ENCODE measurements at places on chromosomes 2 and 18.

GRCh38 chr2:213806125-213806726 lies 522.0 kb downstream of the SPAG16 start:
- no peak for DNase-seq

GRCh38 chr2:78992807-78993517 lies 32.5 kb upstream of the REG3G start:
- no peak for DNase-seq

DNA sequence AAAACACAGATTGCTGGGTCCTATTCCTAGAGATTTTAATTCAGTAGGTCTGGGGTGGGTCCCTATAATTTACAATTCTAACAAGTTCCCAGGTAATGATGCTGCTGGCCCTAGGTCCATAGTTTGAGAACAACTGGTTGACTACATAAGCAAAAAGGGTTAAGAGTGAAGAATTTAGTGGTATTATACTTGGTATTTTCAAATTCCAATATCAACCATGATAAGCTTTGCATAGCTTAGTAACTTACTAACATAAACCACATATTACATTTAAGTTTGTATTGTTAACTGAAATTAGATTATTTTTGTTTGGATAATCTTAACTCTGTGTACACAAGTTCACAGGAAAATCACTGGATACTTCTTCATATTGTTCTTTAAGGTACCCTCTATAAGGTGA lies 862.9 kb upstream of the ACVR2A start:
- DNase-seq = no peak

DNA sequence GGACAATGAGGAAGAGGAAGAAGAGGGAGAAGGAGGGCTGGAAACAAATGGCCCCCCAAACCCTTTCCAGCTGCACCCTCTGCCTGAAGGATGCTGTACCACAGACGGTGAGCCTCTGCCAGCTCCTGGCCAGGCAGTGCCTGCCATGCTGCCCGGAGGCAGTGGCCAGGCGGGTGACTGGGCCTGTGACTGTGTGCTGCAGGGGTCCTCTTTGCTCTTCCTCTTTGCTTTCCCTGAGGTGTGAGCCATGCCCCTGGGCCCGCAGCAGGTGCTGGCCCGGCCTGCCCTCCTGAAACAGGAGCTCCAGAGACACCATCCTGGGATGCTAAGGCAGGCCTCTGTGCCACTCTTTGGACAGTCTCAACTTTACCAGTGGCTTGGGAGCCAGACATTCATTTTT lies 28.6 kb downstream of the GREB1 start:
- no peak for DNase-seq

DNA sequence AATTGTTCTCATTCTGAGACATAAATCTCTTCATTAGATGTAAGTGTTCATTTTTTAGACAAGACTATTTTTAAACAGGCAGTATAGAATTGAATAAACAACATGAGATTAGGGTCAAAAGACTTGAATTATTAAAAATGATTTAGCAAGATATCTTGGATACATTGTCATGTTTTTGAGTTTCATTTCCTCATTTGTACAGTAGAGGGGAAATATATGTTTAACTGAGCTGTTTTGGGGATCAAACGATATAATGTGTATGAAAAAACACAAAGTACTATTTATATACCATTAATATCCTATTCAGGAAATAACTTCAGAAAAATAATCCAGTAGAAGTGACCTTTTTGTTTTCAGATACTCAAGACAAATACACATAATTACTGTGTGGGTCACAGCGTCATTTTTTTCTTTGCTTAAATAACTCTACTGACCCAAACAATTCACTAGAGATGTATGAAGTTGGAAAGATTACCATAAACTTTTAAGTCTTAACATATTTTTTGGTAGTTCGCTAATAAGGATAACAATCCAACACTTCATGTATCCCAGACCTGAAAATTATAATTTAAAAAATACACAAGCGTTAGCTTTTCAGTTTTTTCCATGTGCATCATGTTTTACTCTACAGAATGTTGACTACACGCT lies 896 bp upstream of the ASXL3 start:
- no peak for DNase-seq

GRCh38 chr2:107001964-107002696 lies 116.2 kb upstream of the ST6GAL2 start:
- no peak for DNase-seq

DNA sequence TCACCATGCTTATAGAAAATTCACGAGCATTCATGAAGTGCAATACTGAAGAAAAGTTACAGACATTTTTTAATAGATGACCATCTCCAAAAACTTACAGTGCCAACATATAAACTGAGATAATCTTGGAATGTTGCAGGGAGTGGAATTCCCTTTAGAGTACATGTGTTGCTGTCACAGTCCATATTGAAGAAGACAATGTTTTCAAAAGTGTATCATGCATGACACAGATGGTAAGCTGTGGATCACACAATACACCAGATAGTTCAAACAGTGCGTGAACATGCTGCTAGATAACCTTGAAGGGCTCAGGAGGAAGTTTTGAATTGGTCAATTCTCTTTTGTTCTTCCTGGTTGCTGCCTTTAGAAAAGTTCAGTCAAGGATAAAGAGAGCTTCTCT lies 1644.3 kb upstream of the NXPH2 start:
- no peak for DNase-seq

DNA sequence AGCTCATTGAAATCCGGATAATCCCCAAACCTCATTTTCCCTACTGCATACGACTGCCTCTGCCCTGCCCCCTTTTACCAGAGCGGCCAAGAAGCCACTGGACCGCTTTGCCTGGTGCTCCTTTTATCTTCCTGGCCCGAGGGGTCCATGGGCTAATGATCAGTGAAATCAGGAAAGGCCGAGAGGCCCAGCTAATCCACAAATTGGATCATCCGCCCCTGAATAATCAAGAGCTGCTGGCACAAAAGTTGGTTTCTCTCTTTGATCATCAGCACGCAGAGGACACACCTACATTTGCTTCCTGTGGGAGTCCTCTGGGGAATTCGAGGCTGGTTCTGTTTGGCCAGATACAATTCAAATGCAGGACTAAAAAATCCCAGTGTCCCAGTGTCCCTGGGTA lies 144.5 kb downstream of the INSIG2 start:
- no peak for DNase-seq

GRCh38 chr2:52127527-52127926 lies 1095.6 kb upstream of the NRXN1 start:
- DNase-seq = no peak

Data from central memory CD4-positive, alpha-beta T cell (primary cell).